AG09309 (cell line): ENCODE measurements at places on chromosomes 5 and 9.

DNA sequence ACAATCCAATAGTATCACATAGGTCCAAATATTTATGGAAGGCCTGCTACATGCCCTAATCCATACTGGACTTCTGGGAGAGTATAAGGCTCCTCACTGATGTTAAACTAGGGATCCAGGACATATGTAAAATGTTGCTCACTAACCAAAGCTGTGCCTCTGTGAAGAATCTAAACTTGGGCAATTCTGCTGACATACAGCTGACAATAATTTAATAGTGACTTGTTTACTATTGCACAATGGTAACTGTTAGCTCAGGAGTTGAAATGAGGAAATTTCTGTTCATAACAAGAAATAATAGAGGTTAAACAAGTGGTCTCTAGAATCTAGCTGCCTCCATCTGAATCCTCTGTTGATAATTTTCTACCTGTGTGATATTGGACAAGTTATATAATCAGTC lies 14.9 kb upstream of the CTXN3 start:
- DNase-seq, result no peak

- DNase-seq, result no peak
These were observed 10.9 kb downstream of the AQP3 start for GRCh38 chr9:33436445-33436844.

DNA sequence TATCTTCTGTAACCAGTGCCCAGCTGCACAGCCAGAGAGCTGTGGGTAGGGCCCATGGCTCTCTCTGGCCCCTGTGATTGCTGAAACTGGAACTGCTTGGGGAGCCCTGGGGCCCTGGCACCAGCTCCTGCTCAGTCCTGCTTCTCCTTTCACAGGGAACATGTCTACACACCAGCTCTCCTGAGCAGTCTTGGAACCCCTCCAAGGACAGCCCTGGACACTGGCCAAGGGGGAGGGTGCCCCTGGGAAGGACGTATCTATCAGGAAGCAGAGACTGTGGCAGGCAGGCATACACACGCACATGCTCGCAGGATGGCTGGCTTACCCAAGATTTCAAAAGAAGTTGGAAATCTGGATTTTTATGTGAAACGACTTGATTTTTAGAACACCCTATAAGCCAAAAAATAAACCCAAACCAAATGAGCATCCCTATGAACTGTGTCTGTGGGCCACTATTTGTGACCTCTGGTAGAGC lies 8.8 kb upstream of the TRAF1 start:
- peak; percentile 80 for DNase-seq

DNA sequence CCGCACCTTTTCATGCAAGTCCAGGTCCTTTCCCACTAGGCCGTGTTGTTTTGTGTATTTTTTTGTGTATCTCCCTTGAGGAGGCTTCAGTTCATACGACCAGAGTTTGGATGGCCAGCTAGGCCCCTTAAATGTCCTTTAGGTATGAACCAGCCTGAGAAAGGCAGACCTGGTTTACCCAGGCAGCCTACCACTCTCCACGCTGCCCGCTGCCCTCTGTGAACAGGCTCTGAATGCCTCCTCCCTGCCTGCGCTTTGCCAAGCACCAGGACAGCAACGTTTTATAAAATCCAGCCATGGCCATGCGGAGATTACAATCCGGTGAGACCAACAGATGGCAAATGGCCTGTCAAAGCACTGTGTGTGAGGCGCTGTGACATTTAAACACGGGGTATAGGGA lies 626 bp upstream of the CLTB start:
- DNase-seq, result no peak

DNA sequence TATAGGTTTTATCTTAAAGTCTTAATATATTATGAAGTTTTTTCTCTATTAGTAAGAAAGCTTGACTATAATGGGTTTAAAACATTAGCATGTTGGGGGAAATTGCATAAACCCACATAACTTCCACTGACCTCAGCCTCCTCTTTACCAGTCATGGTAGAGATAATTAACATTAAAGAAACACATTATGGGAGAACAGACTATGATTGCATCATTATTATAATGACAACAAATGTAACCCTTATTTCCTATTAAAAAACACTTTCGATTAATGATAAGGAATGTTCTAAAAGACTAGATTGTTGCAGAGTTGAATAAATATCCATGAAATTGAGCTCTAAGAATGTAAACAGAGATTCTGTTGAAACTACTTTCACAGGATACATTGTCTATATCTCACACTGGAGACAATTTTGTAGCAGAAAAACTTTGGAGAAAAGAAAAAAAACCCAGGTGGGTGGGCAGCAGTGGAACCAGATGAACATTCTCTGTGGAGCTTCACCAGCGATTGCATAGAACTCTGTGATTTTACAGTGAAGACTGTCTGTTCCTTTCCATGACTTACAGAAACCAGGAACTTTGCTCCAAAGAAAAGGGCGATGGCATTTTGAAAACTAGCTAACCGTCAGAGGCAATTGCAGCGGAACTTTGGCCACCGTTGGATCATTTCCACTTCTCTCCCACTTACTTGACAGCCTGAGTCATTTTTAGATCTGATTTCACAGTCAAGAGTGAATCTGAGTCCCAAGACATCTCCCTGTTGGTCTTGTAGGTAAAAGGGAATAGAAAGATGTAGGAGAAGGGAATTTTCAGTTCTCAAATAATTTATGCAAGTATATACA lies 21.0 kb upstream of the ERAP2 start:
- DNase-seq, result peak; percentile 61

- no peak for DNase-seq
These were observed 26.3 kb upstream of the CORO2A start for GRCh38 chr9:98218562-98219363.

DNA sequence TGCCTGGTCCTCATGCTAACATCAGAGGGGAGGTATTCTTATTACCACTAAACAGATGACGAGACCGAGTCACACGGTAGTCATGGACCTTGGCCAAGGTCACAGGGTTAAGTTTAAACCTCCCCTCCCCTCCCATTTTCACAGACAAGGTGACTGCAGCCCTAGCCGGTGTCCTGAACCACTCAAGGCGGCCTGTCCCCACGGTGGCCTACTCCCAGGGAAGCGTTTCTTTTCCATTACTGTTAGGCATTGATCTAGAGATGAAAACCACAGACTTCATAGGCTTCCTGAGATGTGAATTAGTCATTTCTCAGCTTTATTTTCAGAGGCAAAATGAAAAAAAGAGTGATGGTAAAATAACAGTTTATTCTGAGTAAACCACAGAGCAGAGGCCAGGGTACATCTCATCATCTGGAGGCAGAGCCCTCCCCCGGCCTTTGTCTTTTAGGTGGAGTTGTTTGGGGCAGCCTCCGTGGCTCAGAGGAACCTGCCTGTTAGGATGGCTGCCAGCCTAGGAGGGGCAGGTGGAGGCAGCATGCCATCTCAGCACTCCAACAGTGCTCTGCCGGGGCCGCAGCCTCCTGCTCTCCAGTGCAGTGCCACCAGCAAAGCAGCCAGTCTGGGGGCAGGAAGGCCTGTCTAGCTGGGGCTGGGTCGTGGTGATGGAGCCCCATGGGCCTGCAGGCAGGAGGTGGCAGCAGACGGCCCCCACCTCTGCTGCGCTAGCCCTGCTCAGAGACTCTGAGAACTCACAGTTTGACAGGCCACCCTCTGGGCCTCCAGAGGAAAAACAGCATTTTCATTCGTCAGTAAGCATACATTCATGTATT lies 71.2 kb downstream of the RAPGEF1 start:
- DNase-seq, result no peak

- DNase-seq, result no peak
These were observed 115.2 kb downstream of the LHFPL2 start for GRCh38 chr5:78533356-78533755.

DNA sequence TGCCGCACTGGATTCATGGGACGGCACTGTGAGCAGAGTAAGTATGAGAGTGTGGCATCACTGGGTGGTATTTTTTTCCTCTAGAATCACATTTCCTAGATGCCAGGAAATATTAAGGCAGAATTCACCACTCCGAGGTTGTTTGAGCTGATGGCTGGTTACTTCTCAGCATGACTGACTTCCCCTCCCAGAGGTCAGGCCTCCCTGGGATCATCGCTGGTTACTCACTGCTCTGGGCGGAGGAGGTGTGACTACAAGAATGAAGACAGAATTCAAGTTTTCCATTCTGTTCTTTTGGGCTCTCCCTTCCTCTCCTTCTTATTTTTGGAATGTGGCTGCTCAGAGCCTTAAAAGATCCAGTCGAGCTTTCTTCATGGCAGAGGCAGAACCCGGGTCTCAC lies 76.6 kb upstream of the PRRC1 start:
- DNase-seq, result no peak

GRCh38 chr5:126793097-126793496 lies 16.2 kb downstream of the LMNB1 start:
- no peak for DNase-seq

DNA sequence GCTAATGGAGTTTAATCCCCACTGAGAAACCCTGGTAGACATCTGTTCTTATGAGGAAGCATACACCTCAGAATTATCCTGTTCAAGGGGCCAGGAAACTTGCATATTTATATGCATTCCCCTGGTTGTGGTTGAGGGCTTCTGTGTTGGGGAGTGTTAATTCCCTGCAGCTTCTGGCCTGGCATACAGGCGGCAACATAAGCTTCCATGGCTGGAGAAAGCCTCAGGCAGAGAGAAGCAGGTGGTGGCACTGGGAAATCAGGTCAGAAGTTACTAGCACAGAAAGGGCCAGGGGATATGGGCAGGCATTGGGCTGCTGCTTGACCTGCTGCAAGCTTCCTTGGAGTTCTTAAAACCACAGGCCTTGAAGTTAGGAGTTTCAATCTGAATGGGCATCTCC lies 166.1 kb upstream of the SEMA6A start:
- no peak for DNase-seq

GRCh38 chr5:53814819-53815218 lies 254.4 kb downstream of the NDUFS4 start:
- DNase-seq, result no peak

DNA sequence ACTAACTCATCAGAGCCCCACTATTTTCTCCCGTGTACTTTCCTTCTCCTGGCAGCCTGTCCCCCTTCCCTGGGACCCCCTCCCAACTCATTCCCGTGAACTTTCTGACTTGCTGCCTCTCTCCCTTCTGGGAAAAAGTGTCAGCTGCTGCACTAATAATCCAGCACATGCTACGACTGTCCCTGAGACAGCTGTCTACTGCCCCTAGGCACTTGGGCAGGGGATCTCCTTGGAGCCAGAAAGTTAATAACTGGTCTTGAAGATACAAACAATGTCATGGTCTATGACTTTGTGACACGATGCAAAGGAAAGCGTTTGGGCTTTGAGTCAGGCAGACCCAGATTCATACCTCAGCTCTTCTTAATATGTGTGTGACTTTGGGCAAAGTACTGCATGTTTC lies 10.1 kb upstream of the RNF183 start:
- DNase-seq, result no peak

GRCh38 chr5:155556222-155556621 lies 542.7 kb downstream of the KIF4B start:
- no peak for DNase-seq

GRCh38 chr5:5384660-5385330 lies 37.7 kb upstream of the ICE1 start:
- no peak for DNase-seq

DNA sequence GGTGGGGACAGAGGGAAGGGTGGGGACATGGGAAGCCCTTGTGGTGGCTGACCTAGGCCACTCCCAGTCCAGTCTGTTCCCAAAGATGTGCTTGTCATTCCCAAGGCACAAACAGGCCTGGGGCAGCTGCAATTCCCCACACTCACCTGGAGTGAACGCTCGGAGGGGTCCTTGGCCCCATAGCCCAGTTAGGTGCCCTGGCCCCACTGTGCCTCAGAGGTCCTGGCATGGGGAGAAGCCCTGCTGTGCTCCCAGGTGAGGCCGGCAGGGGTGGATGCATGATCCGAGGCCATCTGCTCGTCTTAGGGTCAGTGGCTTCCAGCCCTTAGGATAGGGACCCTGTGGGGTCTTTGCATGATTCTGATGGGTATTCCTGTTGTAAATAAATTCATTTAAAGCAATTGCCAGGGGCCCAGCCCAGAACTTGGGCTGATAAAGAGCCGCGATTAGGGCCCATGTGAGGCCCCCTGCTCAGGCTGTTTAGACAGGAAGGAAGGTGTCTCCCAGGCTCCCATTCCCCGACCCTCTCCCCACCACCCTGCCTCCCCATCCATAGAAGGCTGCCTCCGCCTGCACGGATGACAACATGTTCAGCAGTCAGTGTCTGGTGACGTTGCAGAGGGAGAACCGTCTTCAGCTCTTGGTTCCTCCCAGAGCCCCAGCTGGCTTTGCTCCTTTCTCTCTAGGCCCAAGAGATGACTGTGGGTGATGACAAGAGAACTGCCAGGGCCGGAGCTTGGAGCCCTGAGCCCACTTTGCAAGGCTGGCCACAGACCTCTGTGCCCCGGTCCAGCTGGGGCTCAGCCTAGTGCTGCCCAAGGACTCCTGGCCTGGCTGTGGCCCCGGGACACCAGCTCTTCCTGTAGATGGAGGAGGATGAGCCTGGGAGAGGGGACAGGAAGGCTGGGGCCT lies 28.4 kb upstream of the IRX4 start:
- no peak for DNase-seq

DNA sequence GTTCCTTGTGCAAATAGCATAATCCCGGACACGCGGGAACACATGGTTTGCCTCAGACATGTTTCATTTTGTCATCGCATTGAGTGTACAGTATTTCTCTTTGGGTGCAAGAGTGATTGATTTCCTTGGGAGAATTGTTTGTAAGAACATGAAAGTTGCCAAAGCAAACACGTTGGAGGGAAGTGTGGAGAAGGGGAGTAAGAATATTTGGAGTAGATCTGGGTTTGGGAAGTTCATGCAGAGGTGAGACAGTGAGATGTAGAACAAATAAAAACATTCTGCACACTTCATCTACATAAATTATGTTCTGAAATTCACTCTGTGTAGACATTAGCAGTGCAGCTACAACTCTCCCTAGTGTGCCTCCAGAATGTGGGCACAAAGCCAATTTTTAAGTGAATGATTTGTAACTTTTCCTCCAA lies 24.0 kb downstream of the FOXD1 start:
- DNase-seq, result no peak

- no peak for DNase-seq
These were observed 119.6 kb downstream of the SGCD start for GRCh38 chr5:156446526-156446925.

GRCh38 chr9:109270441-109270840 lies 50.4 kb downstream of the EPB41L4B start:
- DNase-seq, result no peak

DNA sequence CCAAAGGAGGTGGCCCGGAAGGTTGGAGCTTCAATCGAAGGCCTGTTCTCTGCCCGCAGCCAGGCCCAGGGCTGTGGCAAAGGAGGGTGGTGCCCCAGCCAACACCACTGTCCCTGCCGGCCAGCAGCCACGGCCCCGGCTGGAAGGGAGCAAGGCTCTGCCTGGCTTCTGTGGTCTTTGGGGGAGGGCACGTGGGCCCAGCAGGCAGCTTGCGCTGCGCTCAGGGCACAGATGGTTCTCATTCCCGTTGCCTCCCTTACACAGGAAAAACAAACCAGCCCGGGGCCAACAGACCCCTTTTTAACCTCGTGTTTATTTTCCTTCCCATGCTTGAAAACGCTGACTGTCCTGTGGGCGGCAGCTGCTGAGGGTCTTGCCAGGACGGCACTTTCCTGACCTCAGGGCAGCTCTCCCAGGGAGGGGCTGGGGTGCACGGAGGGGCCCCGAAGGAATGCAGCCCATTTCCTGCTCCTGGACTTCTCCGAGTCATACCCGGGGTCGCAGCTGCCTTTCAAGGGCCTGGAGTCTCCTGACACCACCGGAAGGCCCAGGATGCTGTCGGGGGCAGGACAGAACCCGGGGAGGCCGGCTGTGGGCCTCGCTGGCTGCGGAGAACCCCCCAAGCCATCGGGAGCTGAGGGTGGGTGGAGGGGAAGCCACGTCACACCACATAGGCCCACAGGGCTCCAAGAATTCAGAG lies 1.1 kb upstream of the GPSM1 start:
- peak; percentile 50 for DNase-seq
